Stimulated activated CD4-positive, alpha-beta T cell treated with anti-CD3 and anti-CD28 coated beads, TNF-alpha, amount 100 ng/mL, for 48 hours (primary cell): ENCODE measurements at places on chromosomes 4 and X.

GRCh38 chrX:69021141-69021960 is 143.9 kb downstream of the PJA1 start:
- DNase-seq, result no peak

DNA sequence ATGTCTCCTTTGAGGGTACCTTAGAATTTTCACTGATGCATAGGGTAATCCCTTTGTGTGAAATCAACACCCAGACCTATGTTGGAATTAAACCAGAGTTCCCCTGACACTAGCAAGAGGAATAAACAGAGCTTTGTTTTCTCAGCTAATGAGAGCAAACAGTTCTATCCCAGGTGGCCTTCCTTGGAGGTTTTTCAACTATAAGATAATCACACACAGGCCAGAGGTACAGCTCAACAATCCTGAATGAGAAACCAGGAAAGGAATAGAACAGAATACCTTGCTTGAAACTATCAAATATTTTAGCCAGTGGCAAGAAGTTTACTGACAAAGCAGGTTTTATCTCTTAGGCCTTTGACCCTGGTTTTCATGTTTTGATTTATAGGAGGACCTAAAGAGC is 100.2 kb downstream of the OTC start:
- no peak for DNase-seq

DNA sequence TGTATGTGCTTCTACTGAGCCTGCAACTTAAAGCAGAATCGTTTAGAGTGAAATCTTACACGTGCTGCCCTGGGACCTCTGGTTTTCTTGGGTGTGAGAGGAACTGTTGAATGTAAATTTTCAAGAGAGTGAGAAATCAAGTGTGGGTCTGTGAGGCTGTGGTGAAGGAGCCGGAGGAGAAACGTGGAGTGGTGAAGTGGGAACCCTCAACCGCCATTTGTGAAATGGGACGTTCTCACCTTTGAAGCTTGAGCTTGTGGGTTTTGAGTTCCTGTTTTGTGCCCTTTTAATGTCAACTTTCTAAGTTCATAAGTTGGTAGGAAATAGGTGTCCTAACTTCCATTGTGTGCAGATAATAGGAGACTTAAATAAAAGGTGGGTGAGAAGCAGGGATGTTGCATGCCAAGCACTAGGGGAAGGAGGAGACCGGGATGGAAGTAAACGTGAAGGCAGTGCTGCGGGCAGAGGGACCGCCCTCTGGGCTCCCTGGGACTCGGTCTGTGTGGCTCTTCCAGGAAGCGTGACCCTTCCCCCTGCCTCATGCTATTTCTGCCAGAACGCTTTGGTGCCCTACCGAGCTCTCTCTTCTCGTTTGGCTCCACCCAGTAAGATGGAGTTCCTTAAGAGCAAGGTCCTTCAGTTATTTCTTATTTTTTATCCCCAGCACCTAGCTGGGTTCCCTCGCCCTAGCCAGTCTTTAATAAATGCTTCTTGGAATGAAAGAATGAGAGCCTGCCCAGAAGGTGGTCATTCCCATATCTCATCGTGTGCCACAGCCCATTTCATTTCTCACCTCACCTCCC is 56.0 kb downstream of the TMEM131L start:
- peak; percentile 33 for DNase-seq

GRCh38 chr4:11598591-11598990 is 169.9 kb upstream of the HS3ST1 start:
- DNase-seq, result no peak

DNA sequence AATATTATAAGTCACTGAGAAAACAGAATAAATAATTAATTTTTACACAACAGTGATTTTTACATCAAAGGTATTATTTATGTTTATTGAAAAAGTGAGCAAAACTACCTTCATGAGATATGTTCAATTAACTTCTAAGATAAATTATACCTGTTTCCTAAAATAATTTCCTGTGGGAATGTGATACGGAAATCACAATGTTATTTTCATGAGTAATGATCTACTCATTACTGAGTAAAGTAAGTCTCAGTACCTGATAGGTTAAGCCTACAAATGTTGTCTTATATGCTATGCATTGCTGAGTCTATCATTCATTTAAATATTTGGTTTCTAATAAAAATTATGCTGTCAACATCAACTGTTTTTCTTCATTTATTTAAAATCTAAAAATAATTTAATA is 324.0 kb downstream of the STPG2 start:
- DNase-seq, result no peak

GRCh38 chrX:109351557-109351956 is 130.3 kb downstream of the GUCY2F start:
- no peak for DNase-seq

GRCh38 chr4:74294681-74295080 is 13.6 kb upstream of the EPGN start:
- no peak for DNase-seq

- DNase-seq, result no peak
Observed at GRCh38 chrX:131910586-131910985, 112.5 kb upstream of the STK26 start.

- no peak for DNase-seq
Observed at GRCh38 chr4:176448761-176449160, 129.0 kb downstream of the SPCS3 start.

GRCh38 chr4:31146366-31146765 is 426.2 kb downstream of the PCDH7 start:
- no peak for DNase-seq

DNA sequence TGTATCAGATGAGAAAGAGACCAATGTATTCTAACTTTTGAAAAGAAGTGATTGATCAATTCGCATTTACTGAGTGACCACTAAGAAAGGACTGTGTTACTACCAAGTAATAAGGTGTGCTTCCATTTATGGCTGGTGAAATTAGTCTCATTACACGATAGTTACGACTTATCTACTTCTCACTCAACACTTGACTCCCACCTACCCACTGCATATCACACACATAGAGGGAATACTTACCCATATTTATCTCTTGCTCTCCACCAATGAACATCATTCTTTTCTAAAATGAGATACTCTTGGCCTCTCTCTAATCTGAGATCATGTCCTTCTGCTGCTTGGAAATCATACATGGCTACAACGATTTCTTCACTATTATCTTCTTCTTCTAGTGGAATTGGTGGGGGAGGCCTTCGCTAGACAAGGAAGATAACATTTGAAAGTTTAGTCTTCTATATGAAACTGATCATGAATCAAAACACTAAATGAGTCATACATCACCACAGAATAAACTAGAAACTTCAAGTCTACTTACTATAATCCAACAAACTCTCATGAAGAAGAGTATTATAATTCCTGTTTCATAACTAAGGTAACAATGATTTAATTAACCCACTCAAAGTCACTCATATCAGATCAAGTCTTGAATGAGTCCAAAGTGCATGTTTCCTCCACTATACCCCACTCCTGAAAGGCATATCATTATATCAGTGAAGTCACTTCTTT is 33.7 kb upstream of the TXK start:
- no peak for DNase-seq

DNA sequence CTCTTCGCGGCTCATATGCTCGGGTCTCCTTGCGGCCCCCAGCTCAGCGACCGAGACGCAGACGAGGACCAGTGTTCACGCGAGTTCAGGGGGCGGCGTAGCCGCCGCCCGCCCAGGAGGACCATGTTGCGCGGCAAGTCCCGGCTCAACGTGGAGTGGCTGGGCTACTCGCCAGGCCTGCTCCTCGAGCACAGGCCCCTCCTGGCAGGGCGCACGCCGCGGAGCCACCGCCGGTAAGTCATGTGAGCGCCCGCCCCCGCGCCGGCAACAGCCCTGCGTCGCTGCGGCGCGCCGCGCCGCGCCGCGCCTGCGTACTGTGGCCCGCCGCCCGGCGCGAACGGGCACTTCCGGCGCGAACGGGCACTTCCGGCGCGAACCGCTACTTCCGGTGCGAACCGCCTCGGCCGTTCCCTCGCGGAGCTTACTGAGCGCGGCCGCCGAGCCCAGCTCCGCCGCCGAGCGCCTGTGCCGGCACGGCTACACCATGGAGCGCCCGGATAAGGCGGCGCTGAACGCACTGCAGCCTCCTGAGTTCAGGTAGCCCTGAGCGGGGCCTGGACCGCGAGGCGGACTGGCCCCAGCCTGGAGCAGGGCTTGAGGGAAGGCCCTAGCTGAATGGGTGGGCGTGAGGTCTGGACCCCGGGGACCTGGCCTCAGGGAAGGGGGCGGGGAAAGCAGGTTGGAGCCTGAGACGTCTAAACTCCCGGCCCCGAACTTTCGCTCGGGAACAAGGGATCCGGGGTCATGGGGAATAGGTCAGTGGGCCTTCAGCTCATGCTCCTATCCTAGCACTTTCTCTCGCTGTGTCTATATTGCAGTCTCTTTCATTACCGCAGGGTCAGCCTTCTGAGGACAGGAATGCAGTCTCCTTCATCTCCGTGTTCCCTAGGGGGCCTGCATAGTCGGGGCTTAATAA is at the start of gene VMA21:
Gene VMA21 (plus strand): TSS at position 382 of the 916 bp plus-strand sequence. CDS start 103 bp downstream, at position 485.
- DNase-seq, result peak; percentile 66

DNA sequence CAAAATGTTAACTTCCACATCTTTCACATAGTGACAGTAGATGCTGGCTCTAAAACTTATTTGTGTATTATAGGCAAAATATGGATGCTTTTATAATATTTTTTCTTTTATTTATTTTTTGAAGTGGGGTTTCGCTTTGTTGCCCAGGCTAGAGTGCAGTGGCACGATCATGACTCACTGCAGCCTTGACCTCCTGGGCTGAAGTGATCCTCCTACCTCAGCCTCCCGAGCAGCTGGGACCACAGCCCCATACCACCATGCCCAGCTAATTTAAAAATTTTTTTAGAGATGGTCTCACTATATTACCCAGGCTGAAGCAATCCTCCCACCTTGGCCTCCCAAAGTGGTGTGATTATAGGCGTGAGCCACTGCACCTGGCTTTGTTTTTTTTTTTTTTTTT is 48.6 kb downstream of the ZFX start:
- DNase-seq, result no peak

- DNase-seq, result no peak
Observed at GRCh38 chr4:109395694-109396093, 37.9 kb upstream of the SEC24B start.
